ENCODE measurements at places on chromosomes 5 and 9. TPM values are rescaled to one million over a fixed set of nuclear protein-coding genes. Genes with fewer than 3 reads are reported as not detected.

GRCh38 chr9:573691-574410 lies 267.6 kb upstream of the DMRT1 start:
- DNase-seq: no peak

DNA sequence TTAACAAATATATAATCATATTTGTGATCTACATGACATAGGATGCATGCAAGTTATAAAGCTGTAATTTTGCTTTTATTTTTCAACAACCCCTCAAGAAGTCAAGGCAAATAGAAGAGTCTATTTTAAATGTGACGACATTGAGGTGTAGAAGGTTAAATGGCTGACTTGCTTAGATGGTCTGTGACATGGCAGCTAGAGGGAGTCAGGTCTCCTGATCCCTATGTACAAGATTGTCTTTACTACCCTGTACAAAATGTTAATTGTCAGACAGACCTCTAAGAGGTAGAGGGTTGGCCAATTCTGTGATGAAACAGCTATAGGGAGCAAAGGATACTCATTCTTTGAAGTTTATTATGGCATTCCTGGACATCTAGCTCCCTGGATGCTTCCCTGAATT lies 380.9 kb upstream of the MEF2C start:
- DNase-seq: no peak

GRCh38 chr5:77120706-77121105 lies 33.6 kb upstream of the ZBED3 start:
- DNase-seq: no peak

- no peak for DNase-seq
Measured at GRCh38 chr5:103298117-103298516, 39.6 kb downstream of the MACIR start.

- peak; percentile 46 for DNase-seq
Measured at GRCh38 chr9:84170521-84171141, 169.9 kb downstream of the SLC28A3 start.

- DNase-seq: no peak
Measured at GRCh38 chr5:113060408-113061025, 83.9 kb downstream of the DCP2 start.

DNA sequence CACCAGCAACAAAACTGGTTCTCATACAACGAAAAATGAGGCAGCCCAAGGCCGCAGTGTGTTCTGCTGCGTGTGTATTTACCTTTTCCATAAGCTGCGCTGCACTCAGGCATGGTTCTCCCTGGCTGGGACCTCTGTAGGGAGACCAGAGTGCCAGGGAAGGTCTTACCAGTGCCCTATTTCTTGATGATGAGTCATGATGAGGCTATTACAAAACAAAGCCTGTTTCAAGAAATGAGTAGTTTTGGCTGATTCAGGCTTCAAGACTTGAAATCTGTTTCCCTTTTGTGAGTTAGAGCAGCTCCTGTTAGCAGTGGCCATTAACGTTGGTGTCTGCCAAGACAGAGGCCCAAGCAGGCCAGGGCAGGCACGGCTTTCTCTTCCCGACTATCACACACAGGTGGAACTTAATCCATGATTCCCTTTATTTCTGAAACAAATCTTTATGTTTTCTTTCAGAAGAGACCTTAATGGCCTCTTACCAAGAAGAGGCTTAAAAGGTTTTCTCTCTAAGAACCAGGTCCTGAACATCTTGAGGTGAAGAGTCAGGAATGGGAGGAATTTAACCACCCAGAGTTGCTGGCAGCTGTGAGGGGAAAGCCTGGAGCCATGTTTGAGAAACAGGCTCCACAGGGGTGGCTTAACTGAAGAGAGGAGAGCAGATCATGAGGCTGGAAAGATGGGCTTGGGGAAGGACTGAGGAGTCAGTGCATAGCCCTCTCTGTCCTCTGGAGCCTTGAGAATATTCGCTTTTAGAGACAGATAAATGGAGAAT lies 41.4 kb upstream of the TIFAB start:
- DNase-seq: no peak

GRCh38 chr9:109403116-109403515 lies 82.3 kb upstream of the EPB41L4B start:
- no peak for DNase-seq

GRCh38 chr5:173714551-173715428 lies 98.3 kb upstream of the BOD1 start:
- DNase-seq: no peak

Gene HAVCR1
- polyA plus RNA-seq: not detected

Gene EXOSC2
- 36.8 TPM for polyA plus RNA-seq

Gene SPRY4
- 18.0 TPM for polyA plus RNA-seq

Gene OR1J2
- polyA plus RNA-seq: not detected

Gene CTXN3
- not detected for polyA plus RNA-seq

Gene CDH6
- 1.4 TPM for polyA plus RNA-seq

Gene BICD2
- 18.7 TPM for polyA plus RNA-seq

Gene BTNL3
- not detected for polyA plus RNA-seq
